Mononuclear cell (primary cell): ENCODE measurements at places on chromosomes 6 and 20. TPM values are rescaled to one million over a fixed set of nuclear protein-coding genes. Genes with fewer than 3 reads are reported as not detected.

Gene PDE10A
- 0.10 TPM for total RNA-seq

Gene AVP
- total RNA-seq = not detected

Gene NRN1
- total RNA-seq = 0.31 TPM

Gene CLPSL1
- not detected for total RNA-seq

Gene STX11
- 118 TPM for total RNA-seq

Gene ZBTB9
- 3.5 TPM for total RNA-seq

Gene AAR2
- 34.2 TPM for total RNA-seq

Gene SPTLC3
- total RNA-seq = 1.0 TPM

Gene CFB
- 3.1 TPM for total RNA-seq

Gene NOTCH4
- 5.6 TPM for total RNA-seq

Gene POM121L2
- not detected for total RNA-seq

Gene BPIFB1
- not detected for total RNA-seq

Gene SLC22A3
- not detected for total RNA-seq

Gene ARG1
- not detected for total RNA-seq

Gene ULBP2
- 0.94 TPM for total RNA-seq

Gene BTBD3
- 4.7 TPM for total RNA-seq

Gene PHACTR3
- total RNA-seq = 0.21 TPM

Gene C6orf58
- total RNA-seq = not detected

Gene SEMG1
- total RNA-seq = not detected

Gene KHDC1
- 0.21 TPM for total RNA-seq

Gene C20orf173
- total RNA-seq = not detected

Gene ELOVL2
- not detected for total RNA-seq

Gene PANK2
- total RNA-seq = 77.3 TPM

Gene TNFRSF6B
- not detected for total RNA-seq

Gene RIMS4
- under 0.01 TPM for total RNA-seq

Gene NKX2-2
- total RNA-seq = not detected

Gene THBD
- 82.1 TPM for total RNA-seq

Gene BTN1A1
- not detected for total RNA-seq

Gene CDSN
- not detected for total RNA-seq

Gene SIRPA
- 23.6 TPM for total RNA-seq

Gene OPRM1
- total RNA-seq = not detected

Gene FHL5
- total RNA-seq = not detected

Gene FRK
- total RNA-seq = not detected

Gene ZSCAN23
- 0.73 TPM for total RNA-seq

Gene LY86
- total RNA-seq = 64.5 TPM

Gene DNMT3B
- total RNA-seq = 0.21 TPM

Gene SOBP
- 0.10 TPM for total RNA-seq

Gene IRAK1BP1
- 0.42 TPM for total RNA-seq

Gene TBX18
- total RNA-seq = under 0.01 TPM

Gene PSMB8
- 81.4 TPM for total RNA-seq

Gene ARID1B
- 107 TPM for total RNA-seq

Gene RSPO3
- total RNA-seq = not detected

Gene LSM14B
- total RNA-seq = 17.8 TPM

Gene AHCY
- total RNA-seq = 21.0 TPM

Gene BMP7
- total RNA-seq = not detected

Gene MOCS1
- 0.63 TPM for total RNA-seq

Gene NKAIN2
- not detected for total RNA-seq

Gene TCF19
- total RNA-seq = 1.9 TPM

Gene CD93
- total RNA-seq = 85.5 TPM
